ENCODE measurements at places on chromosomes 12 and 14.

- DNase-seq: no peak
Measured at GRCh38 chr12:58766513-58766870, 153.8 kb downstream of the LRIG3 start.

- no peak for DNase-seq
Measured at GRCh38 chr12:106309671-106310505, 7.4 kb downstream of the TCP11L2 start.

DNA sequence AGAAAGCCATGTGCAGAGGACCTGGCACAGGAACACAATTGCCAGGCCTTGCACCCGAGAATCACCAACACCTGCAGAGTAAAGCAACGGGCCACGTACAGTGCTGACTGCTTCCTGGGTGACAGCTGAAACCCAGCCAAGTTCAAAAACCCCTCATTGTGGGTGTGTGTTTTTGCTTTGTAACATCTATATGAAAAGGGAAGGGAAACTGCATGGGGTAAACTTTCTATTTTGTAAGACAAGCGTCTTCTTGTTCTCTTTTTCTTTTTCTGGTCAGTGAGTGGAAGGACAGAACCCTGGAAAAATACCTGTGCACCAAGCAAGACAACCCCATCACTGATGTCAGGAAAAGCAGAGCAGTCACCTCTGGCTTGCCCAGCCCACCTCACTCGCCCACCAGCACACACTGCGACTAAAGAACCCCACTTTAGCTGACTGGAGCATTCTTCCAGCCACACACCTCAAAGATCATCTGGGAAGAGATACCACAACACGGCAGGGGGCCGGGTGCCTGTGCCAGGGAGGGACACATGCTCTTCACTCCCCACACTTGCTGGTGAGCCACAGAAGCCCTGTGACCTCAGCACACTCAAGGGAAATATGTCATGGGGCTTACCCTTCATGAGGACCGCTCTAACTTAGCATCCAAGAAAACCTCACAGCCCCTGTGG lies 172.3 kb downstream of the NDUFA12 start:
- no peak for DNase-seq

DNA sequence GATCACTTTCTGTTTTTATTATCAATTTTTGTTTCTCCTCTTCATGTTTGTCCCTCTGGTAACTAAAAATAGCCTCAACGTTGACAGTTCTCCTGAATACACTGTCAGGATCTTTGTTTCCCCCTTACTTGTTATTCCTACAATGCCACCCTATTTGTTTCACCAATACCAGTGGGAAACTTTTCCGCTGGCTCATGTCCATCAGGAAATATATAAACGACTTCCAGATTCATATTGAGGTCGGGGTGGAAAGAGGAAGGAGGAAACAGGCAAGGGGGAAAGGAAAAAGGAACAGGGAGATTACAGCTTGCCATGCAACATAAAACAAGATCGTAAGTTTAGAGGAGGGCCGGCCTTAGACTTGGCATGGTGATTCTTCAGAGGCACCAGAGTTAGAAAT lies 61.7 kb downstream of the BTBD7 start:
- no peak for DNase-seq

DNA sequence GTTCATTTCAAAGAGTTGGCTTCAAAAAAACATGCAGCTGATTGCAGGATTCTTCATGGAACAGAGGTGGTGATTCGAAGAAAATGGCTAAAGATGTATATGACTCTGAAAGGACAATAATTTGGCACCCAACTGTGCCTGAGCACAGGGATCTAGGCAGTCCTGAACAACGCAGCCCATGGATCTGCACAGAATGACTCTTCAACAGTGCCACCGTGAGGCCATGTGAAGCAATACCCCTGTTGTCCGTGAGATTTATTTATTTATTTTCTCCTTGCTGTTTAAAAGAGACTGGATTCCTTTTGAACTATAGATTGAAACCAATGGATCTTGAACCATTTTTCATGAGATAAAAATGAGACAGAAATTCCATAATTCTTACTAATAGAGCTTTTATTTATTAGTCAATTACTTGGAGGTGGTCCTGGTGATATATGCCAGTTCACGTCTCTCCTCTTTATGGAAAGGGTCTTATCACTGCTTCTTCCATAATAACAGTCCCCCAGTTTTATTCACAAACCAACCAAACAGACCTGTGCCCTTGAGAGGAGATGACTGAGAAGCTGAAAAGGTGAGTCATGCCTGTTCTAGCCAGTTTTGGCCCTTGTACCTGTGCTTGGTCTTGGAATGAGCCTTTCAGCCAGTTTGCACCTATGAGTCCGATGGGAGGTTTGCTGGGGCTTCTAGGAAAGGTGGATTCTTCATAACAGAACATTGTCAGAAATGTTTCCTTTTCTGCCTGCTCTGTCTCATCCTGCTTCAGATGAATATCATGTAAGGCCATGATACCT lies 1598.3 kb downstream of the AACS start:
- DNase-seq: no peak

- DNase-seq: no peak
Measured at GRCh38 chr14:22607291-22607690, 9.2 kb downstream of the ABHD4 start.

DNA sequence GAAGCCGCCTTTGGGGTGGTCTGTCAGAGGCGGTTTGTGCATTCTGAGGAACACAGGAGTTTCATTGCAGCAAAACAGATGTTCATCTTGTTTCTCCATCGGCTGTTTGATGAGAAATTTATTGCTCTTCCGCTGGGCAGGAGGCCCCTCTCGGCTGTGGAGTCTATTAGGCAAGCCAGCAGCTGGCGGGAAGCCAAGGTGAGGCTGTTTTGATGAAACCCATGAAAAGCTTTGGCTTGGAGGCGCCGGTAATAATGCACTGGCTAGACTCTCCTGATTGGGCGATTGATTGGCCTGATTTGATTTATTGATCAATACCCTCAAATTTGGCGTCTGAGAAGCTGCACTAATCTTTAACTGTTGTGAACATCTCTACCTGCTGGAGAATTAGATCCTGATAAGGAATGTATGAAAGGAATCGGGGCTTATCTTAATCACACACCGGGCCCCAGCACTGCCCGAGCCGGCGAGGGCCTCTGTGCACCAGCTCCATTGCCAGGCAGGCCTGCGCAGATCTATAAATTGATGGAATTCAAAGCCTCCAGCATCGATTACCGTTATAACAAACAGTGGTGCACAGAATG lies 187.7 kb downstream of the PHETA1 start:
- DNase-seq: no peak

GRCh38 chr14:104580961-104581360 lies 1.4 kb downstream of the C14orf180 start:
- no peak for DNase-seq

- DNase-seq: no peak
Measured at GRCh38 chr12:46227616-46228015, 41.2 kb downstream of the SLC38A1 start.

DNA sequence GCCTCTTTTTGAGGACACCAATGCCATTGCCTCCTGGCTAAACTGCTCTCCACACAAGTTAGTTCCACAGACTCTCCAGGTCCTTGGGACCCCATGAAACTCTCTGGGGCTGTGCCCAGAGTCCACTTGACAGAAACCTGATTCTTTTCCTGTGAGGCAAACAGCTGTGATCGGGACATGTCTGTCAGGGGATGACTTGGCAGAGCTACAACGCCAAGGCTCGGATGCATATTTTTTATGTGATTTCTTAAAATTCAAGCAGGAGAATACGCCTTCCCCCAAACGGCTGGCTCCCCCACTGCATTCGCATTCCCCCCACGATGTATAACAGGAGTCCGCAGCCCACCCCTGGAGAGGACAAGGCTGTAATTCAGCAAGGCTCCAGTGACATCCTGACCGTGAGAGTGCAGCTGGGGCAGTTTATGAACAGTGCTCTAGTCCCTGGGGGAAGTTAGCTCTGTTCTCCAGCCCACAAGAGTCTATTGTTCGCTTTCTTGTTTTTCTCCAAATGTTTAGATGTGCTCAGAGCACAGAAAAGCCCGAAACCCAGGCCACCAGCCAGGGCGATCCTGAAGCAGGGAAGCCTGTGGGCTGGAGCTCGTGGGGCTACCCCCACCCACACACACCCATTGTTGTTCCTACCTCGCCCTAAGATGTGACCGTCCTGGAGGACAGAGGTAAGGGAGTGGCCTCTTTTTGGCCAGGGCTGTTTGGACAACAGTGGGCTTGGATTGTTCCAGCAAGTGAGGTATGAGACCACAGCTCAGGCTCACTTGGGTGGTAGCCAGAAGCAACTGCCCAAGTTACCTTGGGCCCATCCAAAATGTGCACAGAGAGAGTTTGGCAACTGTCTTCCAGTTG lies 159.5 kb downstream of the ZFP36L1 start:
- DNase-seq: no peak

Measured in T47D (cell line).